ENCODE measurements at places on chromosomes 13 and 19.

DNA sequence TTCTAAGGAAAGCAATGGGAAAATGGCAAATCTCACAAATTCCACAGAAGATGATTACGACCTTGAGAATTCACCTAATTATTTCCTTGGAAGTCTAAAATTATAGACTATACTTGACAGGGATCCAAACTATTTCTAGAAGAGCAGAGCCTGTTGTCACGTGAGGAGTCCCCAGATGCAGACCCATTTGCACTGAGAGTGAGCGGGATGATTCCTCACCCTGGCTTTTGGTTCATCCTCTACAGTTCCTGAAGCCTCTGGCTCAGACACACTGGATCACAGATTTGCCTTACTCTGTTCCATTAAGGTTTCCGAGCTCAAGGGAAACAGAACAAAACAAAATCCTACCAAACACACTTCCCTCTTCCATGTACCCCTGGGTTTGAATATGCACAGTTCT, 23.0 kb upstream of the CYSLTR2 start:
- DNase-seq: no peak

GRCh38 chr19:2309734-2310362, 1.9 kb upstream of the LINGO3 start:
- no peak for DNase-seq

DNA sequence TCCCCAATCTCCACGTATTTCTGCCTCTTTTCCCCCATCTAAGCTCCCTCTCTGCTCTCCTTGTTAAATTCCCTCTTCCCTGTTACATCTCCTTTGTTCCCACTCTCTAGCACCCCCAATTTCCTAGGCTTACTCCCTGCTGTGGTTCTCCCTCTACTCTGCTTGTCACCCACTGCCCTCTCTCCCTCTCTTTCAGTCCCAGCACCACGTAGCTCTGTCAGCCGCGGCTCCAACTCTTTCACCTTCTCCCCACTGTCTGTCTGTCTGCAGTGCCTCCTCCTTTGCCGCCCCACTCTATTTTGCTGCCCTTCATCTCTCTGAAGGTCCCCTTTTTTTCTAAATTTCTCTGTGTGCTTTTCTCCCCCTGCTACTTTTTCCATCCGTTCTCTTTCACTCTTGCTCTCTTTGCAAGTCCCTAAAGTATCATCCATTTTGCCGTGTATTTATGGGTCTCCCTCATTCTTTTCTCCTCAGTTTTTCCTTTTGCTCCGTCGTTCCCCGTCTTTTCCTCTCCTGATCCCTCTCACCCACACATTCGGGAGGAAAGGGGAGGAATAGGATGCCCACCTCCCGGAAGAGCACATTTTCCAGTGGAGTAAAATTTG, 937 bp downstream of the ZNF841 start:
- DNase-seq: no peak

GRCh38 chr13:52845334-52845761, 3.1 kb downstream of the PCDH8 start:
- no peak for DNase-seq

- no peak for DNase-seq
These were observed 117.8 kb downstream of the RAB20 start for GRCh38 chr13:110443622-110444225.

- DNase-seq: no peak
These were observed 542.3 kb upstream of the ATXN8OS start for GRCh38 chr13:69565334-69565733.

GRCh38 chr13:21389124-21389523, 70.0 kb downstream of the ZDHHC20 start:
- DNase-seq: no peak

DNA sequence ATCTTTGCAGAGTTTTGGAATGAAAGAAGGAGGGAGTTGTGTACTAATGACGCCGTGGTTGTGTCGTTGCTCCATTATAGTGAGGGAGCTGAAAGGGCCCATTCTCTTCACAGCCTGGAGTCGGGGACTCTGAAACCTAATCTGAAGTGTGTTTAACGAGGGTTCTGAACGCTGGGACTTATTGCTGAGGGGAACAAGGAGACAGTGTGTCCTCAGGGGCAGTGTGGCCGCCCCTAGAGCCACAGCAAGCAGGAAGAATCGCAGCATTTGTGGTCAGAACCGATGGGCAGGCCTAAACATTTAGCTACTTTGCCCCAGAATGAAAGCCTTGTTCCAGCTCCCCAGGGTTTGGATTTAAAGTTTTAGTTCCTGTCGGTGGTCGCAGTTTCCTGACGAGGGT, 156.4 kb upstream of the RNF113B start:
- no peak for DNase-seq

DNA sequence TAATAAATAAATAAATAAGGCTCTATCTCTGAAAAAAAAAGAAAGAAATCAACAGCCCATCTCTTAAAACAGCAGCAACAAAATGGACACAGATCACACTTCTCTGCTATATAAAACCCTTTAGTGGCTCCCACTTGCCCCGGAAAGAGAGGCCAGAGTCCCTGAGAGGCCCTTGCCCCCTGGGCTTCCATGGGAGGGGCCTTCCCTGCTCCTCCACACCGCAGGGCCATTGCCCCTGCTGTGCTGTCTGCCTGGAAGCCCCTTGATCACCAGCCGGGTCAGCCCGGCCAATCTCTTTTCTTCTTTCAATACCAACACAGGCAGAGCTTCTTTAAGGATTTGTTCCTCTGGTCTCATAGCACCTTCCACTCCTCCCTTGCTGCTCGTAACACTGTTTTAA, 171.1 kb downstream of the URI1 start:
- DNase-seq: no peak

DNA sequence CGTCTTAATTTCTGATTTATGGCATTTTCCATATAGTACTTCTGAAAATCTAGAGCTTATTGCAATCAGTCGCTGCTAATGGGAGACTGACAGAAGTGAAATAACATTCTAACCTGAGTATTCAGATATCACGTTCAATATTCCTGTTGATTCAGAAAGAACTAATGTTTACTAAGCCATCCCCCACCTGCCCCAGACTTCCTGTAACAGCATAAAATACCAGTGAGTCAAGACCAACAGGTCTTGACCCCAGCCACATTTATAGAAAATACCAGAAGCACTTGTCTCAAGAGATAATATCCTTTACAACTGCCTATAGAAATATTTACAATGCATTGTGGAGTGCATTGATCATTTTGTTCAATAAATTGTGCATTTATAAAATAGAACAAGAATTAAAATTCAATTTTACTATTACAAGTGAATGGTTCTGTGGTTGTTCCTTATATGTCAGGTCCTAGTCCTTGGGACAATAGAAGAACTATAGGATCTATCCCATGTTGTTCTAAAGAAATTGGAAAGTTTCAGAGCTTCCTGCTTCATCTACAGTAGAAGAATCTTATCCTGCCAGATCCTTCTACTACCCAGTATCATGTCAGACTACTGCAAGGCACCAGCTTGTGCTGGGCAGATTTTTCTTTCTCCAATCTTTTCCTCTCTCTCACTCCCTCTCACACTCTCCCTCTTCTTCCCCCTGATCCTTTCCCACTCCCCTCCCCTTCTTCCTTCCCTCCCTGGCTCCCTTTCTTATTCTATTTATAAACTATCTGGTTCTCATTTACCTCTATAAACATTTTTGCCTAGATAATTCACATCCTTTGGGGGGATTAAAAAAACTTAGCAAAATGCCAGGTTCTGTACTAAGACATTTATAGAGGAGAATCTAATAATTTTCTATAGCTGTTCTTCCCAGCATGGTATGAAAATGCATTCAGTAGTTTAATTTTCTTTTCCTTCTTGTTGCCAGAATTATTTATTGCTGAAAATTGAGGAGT, 629.9 kb downstream of the DIAPH3 start:
- no peak for DNase-seq

DNA sequence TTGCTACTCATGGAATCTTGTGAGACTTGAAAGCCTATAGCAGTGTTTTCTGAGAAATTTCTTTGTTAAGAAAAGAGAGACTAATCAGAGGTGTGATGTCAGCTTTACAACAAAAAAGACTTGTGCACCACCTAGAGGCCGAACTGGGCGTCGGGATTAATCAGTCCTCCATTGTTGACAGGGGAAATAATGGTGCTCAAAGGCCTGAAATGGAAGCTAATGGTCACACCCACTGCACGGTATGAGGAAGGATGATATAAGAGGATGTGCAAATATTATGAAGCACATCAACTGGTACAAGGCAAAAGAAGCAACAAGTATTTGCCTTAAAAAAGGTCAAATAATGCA, 480.2 kb upstream of the MIR17HG start:
- DNase-seq: no peak

GRCh38 chr19:33689138-33689746, 67.5 kb downstream of the CHST8 start:
- no peak for DNase-seq

- no peak for DNase-seq
These were observed 20.6 kb upstream of the UQCRFS1 start for GRCh38 chr19:29233591-29233990.

GRCh38 chr13:106367361-106367971, 168.0 kb downstream of the EFNB2 start:
- DNase-seq: no peak

DNA sequence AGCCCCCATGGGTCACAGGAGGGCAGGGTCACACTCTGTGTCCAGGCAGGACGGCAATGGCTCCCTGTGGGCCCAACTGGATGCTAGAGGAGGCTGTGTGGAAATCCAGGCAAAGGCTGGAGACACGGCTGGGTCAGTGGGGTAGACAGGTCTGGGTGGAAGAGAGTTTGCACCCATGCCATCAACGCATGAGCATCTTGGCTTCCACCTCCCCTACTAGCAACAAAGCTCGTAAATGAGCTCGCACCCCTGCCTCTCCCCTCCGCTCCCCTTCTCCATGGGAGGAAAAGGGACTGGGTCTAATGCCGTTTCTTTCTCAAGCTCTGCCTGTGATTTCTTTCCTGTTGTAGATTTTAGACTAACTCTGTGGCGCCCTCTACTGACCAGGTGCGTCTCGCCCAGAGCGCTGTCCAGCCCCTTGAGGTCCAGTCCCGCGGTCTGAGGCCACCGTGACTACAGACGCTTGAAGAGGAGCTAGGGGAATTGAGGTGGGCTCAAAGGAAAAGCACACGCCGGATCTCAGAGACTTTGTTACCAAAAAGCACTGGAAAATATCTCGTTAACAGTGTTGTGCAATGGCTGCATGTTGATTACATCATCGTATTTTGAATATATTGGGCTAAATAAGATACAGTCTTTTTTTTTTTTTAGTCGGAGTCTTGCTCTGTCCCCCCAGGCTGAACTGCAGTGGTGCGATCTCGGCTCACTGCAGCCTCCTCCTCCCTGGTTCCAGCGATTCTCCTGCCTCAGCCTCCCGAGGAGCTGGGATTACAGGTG, 50.7 kb upstream of the USP29 start:
- DNase-seq: no peak

DNA sequence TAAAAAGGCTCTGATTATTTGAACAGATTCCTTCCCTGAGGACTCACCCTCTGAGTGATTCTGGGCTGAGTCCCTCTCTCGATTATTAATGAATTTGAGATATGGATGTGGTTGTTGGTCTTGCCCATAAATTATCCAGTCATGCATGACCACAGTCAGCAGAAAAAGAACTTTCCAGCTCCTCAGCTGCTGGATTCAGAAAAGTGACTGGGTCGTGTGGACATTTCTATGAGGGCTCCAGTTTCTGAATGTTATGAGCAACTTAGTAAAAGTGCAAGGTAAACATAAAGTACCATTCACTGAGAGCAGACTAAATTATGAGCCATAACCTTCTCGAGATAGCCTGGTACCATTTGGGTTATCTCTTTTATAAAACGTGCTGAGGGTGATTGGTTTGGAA, 100.1 kb upstream of the CLDN10 start:
- DNase-seq: no peak

GRCh38 chr13:37615276-37615675, 16.7 kb upstream of the POSTN start:
- DNase-seq: no peak

DNA sequence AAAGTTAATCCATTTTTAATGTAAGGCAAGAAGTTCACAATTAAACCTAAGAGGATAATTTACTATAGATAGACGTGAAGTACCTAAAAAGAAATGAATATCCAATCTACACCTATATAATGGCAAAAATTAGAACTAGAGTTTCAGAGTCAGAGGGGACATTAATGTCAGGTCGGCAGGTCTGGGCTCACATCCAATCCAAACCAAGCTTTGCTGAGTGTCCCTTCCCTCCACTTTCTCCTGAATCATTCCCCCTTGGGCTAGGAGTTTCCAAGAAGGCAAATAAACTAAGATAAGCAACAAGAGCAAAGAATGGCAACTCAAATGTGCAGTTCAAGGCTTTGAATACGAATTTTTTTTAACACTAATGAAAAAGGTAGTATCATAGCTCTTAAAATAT, 2.9 kb downstream of the FLT3 start:
- DNase-seq: no peak

GRCh38 chr13:46168341-46168740, 13.6 kb downstream of the LCP1 start:
- DNase-seq: peak; percentile 27

GRCh38 chr13:110624766-110625756, 9.7 kb downstream of the NAXD start:
- DNase-seq: no peak

- DNase-seq: no peak
These were observed 30.8 kb upstream of the NDFIP2 start for GRCh38 chr13:79450110-79450509.

DNA sequence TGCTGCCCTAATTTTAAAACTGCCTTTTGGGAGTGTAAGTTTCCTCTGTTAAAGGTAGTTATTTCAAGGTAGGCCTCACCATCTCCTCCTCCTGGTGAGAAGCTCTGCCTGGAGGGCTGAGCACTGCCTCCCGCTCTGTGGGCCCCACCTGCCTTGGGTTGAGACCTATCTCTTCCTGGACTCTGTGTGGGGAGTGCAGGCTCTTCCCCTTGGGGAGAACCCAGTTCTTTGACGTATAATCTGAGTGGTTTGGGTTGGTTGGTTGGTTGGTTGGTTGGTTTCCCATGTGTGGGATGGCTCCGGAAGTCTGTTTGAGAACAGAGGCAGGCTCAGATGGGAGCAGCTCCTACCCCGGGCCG, 39.1 kb downstream of the ACTN4 start:
- DNase-seq: no peak

DNA sequence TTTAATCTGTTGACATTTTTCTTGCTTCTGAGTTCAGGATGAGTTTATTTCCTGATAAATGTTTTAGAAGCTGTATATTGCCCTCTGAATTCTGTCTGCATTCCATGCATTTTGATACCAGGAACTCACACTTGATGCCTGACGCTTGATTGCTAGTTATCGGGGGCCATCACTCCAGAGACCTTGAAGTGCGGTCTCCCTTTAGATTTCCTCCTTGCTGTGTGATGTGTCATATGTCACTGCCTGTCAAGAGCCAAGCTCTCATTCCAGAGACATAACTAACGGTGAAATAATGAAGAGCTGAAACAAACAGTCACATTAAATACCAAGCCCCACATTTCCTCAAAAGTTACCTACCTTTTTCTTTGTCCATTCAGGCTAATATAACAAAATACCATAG, 155.5 kb downstream of the TNFSF13B start:
- no peak for DNase-seq

GRCh38 chr13:49353908-49354307, 90.0 kb downstream of the CAB39L start:
- no peak for DNase-seq

DNA sequence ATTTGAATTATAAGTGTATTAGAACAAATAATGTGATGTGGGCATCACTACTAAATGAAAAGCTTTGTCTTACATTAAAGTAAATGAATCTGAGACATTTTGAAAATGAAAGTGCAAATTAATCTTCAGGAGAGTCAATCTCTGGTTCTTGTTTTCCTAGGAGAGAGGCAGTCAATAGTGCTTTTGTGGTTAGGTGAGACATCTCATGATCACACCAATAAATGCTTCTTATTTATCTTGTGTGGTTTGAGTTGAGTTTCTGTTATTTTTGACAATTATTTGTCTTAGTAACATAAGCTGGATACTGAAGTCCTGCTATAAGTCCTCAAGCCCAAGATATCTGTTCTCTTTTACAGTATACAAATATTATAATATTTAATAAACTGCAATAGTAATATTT, 1378.0 kb upstream of the PCDH9 start:
- DNase-seq: no peak

Data from stimulated activated CD8-positive, alpha-beta memory T cell treated with anti-CD3 and anti-CD28 coated beads, Interleukin-4, amount 100 ng/mL, for 24 hours (primary cell).